ENCODE measurements at places on chromosomes 16 and 17.

DNA sequence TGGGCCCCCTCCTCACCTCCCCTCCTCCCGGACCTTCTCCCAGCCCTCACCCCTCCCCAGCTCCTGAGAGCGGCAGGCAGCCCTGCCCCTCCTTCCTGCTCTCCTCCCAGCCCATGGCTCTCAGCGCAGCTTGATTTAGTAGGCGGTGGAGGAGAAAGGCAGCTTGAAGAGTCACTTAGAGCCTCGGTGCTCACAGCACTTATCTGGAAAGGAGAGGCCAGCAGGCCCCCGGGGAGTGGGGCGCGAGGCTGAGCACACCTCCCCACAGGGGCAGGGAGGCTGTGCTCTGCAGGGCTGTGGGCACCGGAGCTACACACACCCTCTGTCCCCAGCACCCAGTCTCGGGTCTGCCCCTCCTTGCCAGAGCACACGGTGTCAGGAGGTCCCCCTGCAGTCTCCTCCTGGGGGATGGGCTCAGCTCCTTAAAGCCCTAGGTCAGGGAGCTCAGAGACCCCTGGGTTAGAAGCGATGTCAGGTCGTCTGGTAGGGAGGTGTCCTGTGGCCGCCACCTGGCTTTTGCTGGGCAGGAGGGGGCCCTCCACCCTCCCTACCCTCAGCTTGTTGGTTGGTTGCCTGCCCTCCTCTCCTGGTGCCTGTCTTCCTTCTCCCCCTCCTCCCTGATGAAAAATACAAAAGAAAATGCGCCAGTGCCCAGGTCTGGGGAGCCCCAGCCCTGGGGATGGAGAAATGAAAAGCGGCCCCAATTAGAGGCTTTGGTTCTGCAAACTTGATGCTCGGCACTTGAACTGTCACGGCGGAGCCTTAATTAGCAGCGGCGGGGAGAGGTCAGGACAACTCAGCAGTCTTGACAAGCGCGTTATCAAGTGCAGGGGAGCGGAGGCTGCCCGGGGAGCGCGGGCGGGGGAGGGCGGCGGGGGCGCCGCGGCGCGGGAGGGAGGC is 151.1 kb upstream of the GSE1 start:
- peak; percentile 11 for DNase-seq

GRCh38 chr16:86050591-86051367 is 151.8 kb downstream of the IRF8 start:
- DNase-seq = no peak

DNA sequence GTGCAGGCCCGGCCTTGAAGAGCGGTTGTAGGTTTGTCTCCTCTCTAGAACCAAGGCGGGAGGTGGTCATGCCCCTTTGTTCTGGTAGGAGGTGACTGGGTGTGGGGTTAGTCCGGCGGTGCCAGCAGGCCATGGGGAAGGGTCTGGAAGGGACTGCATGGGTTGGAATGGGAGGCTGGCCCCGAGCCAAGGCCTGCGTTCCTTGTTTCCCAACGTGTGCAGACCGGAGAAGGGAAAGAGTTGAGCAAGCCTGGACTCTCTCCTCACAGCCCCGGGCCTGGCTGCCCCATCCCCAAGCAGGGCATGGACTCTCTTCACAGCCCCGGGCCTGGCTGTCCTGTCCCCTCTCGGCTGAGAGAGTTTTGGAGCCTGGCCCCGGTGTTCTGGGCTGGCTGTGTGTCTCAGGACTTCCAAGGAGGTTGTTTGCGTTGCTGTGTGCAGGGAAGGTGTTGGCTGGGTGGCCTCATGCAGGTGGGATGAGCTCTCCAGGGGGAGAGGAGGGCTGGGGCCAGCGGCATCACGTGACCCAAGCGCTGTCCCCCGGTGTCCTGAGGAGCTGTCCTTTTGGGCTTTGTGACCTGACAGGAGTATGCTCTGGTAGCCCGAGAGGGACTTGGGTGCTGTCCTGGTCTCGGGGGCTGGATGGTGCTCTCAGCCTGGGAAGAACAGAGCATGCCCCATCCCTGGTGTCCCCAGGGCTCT is 2.6 kb downstream of the CACNA1H start:
- DNase-seq = no peak

DNA sequence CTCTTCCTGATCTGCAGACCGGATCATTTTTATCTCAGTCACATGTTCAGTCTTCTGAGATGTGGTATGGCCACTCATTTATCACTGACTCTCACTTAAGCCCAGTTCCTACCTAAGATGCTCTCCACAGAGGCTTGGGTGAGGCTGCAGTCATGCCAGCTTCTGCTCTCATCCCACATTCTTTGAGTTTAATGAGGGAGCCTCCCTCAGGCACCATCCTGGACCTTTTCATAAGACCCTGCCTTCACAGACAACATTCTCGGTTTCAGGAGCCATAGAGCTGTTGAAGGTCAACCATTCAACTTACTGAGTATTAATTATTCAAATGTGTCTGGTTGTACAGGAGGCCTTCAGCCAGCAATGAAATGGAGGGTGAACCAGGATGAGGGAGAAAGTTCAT is 23.6 kb upstream of the HNF1B start:
- DNase-seq = no peak

GRCh38 chr17:82449131-82449882 is 1.2 kb downstream of the CYBC1 start:
- peak; percentile 76 for DNase-seq

DNA sequence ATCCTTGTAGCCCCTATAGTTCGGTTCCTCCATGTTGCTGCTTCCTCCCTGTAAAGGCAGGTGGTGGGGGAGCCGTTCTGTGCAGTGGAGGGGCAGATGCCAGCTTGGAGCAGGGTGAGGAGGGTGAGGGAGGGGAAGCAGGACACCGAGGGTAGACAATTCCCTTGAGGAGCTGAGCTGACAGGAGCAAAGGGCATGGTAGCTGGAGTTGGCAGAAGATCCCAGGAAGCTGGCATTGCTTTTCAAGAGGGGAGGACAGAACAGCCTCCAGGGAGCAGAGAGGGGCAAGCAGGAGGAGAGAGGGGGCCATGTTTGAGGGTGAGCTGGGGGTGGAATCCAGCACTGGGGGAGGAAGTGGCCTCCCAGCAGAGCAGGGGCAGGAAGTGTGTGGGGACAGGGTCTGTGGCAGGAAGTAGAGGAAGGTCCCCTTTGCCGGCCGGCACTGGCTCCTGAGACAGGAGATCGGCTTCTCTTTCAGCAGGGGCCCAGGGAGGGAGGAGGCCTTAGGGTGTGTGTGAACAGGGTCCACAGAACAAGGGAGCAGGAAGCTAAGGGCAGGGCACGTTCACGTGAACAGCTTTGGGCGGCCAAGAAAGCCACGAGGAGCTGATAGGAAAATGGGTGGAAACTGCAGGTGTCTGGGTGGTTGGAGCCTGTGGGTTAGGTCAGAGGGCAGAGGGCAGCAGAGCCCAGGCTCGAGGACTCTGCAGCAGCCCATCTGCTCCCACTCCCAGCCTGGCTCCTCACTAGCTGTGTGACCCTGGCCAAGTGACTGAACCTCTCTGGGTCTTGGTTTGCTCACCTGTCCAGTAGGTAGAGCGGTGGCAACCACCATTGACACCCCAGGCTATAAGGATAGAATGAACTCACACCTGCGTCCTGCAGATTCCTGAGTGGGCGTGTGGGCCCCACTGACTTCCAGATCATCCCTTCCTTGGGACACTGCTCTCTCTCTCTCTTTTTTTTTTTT is 17.5 kb upstream of the SPNS2 start:
- DNase-seq = peak; percentile 61

DNA sequence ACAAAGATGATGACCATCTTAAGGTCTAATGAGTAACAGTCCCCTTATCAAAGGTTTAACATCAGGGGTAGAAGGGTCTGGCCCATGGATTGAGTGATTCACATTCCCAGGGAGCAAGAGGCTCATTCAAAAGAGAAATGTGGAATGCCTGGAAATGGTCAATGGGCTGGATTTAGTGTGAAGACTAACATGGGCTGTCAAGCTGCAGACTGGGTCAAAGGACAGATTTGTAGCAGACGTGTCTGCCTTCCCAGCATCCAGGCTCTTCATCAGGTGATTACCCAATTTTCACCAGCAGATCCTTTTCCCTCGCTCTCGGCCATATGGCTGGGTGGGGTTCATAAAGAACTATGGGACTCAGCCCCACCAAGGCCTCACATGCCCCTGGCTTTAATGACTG is 26.8 kb downstream of the DCUN1D3 start:
- no peak for DNase-seq

DNA sequence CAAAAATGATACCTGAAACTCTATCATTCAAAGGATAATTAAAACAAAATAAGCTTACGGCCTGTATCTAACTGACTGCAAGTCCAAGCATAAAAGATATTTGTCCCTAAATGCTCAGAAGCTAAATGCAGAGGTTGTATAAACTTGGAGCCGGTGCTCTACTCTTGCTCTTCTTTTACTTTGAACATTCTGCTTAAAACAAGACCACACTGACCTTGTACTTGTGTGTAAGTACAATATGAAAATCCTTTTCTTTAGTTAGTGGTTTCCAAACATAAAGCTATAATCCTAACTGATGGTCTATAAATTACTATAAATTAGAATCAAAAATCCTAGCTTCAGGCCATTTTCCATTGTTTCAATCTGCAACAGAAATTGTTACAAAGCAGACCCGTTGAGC is 74.6 kb downstream of the SPAG9 start:
- no peak for DNase-seq

DNA sequence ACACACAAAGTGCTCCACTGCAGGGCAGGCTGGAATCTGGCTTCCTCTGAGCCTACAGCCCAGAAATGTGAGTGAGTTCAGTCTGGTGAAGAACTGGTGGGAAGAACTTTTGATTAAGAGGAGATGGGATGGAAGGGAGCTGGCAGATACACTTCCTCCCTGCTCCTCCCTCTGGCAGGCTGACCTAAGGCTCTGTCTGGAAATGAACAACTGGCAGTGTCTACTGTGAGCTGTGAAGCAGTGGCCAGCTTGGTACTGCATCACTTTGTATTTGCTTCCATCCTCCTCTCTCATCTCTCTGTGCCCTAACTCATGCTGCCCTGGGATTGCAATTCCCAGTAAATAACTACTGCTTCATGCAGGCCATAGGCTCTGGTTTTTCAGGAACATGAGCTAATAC is 45.6 kb downstream of the MAF start:
- DNase-seq = no peak

GRCh38 chr17:80882926-80883685 is 108.5 kb upstream of the CHMP6 start:
- DNase-seq = no peak

- DNase-seq = no peak
Measured at GRCh38 chr16:82344157-82344556, 174.1 kb upstream of the MPHOSPH6 start.

DNA sequence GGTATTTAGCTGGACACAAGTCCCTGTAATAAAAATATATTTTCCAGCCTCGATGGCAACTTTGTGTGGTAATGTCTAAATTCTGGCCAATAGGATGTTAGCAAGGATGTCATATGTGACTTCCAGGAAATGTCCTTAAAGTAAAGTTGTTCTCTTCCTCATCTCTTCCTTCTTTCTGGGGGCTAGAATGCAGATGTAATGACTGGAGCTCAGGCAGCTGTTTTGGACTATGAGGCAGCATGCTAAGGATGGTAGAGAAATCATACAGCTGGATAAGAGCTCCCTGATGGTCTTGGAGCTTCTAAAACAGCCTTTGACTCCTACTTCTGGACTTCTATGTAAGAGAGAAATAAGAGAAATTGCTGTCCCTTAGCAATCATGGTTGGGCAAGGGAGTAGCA is 16.9 kb upstream of the MAPT start:
- no peak for DNase-seq

DNA sequence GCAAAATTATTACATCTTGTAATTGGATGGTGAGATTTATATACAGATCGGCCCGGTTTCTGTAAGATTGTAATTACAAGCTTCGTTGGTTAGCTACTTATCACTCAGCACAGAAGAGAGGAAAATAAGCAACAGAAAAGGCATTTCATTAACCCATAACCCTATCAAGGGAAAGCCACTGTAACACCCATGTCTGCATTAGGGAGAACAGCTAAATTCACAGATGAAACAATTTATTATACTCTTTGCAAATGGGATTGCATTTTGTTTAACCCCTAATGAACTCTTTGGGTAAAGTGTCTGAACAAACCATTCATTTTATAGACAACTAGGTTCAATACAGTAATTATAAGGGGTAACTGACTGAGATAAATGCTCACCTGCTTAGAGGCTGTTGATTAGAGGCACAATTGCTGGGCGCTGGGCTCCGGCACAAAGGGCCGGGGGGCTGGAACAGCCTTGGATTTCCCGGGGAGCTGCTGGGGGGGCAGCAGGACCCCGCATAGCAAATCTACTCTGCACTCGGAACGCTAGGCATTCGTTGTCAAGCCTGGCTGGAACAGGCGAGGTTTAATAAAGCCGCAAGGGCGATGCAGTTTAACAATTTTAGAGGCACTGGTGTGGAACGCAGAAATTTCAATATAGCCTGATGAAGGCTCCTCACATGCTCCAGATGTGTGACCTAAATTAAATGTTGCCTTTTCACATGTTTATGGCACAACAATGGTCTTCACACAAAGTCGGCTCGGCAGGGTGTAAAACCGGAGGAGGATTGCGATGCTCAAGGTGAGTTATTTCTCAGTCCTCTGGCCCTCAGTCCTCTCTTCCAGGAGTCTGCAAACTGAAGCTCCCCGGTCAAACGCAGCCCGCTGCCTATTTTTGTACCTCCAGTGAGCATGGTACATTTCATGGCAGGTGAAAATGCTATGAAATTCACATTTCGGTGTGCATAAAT is 134.0 kb upstream of the IRX6 start:
- no peak for DNase-seq

GRCh38 chr16:4032768-4033167 is 83.5 kb downstream of the ADCY9 start:
- peak; percentile 30 for DNase-seq

DNA sequence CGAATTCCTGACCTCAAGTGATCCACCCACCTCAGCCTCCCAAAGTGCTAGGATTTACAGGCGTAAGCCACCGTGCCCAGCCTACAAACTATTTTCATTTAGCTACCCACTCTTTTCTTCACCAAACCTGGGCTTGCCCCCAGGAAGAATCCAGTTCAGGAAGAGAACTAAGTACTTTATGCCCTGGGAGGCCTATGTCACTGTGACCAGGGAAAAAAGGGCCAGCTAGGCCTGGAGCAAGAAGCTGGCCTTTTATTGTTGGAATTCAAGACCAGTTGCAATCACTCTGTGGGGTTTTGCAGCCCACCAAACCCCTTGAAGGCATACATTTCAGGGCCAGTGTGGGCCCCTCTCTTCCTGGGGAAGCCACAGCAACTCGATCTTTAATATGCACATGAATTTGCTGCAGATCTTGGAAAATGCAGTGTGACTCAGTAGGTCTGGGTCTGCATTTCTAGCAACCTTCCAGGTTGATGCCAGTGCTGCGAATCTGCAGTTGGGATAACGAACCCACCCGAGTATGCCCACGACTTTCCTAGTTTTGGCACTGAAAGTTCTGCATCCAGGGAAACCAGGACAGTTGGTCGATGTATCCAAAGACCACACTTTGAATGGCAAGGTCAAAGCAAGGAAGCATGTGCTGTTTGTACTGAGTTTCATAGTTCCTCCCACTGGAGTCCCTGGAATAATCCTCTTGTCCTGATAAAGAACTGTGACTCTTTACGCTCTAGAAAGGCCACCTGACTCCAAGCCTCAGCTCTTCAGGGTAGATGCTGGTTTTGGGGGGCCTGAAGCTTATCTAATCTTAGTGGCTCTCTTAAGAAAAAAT is 7.2 kb upstream of the MRPS23 start:
- DNase-seq = no peak

- DNase-seq = no peak
Measured at GRCh38 chr16:85525420-85526184, 87.5 kb upstream of the GSE1 start.
